Stimulated activated memory B cell treated with anti-CD40 and anti-IgM and Interleukin-4, amounts not matched to agents 10 μg/mL and 1 μg/mL and 100 μg/mL, for 72 hours (primary cell): ENCODE measurements at places on chromosomes 1 and 21.

- peak; percentile 46 for ATAC-seq
Observed at GRCh38 chr1:41381692-41382479, 20.7 kb downstream of the FOXO6 start.

DNA sequence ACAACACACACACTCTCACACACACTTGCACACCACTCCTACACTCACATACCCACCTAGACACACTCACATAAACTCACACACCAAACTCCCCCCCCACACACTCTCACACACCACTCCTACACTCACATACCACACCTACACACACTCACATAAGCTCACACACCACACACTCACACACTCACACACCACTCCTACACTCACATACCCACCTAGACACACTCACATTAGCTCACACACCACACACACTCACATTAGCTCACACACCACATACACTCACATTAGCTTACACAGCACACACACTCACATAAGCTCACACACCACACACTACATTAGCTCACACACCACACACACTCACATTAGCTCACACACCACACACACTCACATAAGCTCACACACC, 33.1 kb downstream of the OPTC start:
- no peak for ATAC-seq

- no peak for ATAC-seq
Observed at GRCh38 chr1:177983482-177984135, 13.8 kb upstream of the SEC16B start.

GRCh38 chr1:36597514-36597913, 114.8 kb upstream of the CSF3R start:
- no peak for ATAC-seq

- ATAC-seq = no peak
Observed at GRCh38 chr1:41051022-41051421, 29.5 kb upstream of the SLFNL1 start.

- ATAC-seq = no peak
Observed at GRCh38 chr1:196546272-196547111, 61.7 kb downstream of the KCNT2 start.

DNA sequence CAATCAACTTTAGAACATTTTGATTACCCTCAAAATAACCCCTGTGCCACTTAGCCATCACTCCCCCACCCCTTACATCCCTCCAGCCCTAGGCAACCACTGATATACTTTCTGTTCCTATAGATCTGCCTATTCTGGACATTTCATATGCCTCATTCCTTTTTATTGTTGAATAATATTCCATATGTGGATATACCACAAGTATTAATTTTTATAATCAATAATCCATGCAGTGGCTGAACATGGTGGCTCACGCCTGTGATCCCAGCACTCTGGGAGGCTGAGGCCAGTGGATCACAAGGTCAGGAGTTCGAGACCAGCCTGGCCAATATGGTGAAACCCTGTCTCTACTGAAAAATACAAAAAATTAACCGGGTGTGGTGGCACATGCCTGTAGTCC, 20.1 kb upstream of the MED18 start:
- no peak for ATAC-seq

DNA sequence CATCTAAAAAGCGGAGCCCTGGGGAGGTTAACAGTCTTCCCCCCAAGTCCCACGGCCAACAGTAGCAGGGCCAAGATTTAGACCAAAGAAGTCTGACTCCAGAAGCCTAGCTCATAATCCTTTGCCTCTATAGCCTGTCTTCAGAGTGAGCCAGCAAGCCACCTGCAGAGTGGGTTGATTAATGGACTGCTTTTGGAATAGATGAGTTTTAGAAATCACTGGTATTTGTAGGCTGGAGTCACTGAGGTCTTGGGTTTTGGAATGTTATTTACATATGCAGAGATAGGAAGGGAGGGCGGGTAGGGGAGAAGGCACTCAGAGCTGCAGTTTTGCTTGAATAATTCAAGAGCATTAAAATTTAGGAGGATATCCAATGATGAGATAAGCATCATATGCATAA, 90.8 kb upstream of the L1TD1 start:
- ATAC-seq = no peak

DNA sequence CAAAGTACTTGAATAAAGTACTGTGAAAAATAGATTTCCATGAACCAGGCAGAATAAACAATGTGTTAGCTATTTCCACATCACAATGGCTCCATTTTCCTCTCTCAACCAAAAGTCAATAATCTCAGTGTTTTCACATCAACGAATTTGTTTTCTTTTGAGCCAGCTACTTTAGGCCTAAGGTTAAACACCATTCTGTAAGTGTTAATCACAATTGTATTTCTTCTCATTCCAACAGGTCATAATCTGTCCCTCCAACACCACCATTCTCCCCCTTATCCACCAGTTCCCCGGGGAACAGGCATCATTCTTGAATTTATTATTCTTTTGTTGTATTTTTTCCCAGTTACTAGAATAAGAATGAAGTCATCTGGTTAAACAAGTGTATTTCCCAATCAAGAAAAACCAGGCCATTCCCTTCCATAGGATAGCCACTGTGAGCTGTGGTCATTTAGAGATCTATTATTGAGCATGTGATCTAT, 66.2 kb upstream of the PALMD start:
- ATAC-seq = no peak

- no peak for ATAC-seq
Observed at GRCh38 chr21:34180826-34181359, 107.5 kb downstream of the MRPS6 start.

DNA sequence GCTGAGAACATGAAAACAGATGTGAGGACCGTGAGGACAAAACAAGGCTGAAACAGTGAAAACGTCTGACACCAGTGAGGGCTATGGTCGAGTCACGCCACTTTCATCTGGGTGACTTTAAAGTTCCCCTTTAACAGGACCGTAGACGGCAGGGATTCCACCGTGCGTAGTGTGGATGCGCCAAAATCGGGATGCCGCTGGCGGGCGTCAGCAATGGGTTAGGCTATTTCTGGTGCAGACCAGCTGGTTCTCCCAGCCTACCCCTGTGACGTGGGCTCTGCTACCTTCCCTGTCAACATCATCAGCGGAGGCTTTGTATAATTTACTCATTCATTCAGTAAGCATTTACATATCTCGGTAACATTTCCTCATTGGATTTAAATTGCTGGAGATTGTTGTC, 246.6 kb upstream of the AJAP1 start:
- no peak for ATAC-seq

DNA sequence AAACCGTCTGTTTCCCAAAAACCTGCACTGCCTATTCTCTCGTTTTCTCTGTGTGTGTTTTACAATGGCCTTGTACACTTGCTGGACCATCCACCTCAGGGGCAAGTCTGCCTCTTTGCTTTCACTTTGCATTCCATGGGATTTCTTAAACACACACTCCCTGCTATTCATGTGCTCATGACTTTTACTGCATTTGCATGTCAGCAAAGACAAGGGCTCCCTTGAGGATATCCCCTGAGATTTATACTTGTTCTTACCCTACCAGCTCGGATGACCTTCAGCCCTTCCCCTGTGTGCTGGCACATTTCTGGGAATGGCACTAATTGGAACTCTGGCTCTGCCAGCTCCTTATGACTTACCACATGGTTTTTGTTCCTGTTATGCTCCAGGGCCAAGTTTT, 386.9 kb downstream of the AMY1C start:
- ATAC-seq = no peak

DNA sequence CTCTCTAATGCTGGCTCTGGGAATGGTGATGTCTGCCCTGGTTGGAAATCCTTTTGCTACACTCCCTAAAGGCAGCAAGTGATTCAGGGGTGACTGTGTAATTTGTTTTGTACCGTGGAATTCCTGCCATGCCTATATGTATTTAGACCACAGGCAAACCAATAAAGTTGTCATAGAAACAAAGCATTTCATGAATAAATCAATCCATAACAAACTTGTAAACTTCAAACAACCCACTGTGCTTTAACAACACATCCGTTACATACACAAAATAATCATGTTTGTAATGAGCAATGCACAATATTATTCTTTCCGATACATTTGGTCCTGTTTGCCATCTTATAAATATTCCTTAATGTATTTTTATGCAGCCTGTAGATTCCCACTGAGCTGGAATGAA, 330.3 kb upstream of the SNX7 start:
- ATAC-seq = no peak

DNA sequence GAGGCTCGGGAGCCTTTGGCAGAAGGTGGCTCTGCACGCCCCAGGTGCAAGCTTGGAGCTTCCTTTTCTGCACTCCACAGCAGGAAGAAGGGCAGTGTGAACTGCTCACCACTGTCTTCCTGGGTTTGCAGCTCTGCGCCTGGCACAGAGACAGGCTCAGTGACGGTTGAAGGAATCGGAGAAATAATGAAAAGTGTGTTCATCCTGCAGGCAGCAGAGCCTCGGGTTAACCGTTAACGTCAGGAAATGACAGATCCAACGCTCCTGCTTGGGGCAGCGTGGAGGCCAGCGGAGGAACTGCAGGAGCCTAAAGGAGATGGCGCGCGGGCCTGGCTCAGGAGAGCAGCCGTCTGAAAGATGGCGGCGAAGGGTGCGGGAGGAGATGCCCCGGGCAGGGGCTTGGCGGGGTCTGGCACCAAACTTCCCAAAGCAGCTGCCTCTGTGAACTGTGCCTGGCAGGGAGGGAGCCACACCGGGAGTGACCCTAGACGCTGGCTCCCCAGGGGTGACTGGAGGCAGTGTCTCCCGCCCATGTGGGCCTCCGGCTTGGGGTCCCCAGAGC, 10.9 kb upstream of the SAMD11 start:
- peak; percentile 3 for ATAC-seq

DNA sequence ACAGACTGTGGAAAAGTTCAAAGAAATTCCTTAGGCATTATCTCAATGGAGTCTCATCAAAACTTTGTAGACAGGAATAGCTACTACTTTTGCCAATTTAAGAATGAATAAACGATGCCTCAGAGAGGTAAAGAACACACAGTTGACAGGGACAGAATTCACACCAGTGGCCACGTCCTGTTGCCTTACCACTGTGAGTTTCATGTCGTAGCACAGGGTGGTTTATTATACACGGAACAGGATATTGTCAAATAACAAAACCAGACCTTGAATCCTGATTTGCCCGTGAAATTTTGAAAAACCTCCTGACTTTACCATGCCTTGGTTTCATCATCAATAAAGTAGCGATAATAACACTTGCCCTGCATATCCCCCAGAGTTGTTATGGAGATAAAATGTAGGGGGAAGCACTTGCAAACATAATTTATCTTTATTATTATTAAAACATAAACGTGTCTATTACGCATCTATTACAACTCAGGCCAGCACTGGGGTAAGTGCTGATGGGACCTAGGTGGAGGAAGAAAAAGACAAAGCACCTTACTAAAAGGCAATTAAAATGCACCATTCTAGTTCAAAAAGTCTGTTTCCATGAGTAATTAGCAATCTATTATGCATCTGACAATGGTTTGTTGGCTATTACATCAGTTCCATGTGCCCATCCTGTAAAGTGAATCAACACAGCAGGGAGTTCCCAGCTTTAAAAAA, 408.1 kb upstream of the RUNX1 start:
- ATAC-seq = no peak

DNA sequence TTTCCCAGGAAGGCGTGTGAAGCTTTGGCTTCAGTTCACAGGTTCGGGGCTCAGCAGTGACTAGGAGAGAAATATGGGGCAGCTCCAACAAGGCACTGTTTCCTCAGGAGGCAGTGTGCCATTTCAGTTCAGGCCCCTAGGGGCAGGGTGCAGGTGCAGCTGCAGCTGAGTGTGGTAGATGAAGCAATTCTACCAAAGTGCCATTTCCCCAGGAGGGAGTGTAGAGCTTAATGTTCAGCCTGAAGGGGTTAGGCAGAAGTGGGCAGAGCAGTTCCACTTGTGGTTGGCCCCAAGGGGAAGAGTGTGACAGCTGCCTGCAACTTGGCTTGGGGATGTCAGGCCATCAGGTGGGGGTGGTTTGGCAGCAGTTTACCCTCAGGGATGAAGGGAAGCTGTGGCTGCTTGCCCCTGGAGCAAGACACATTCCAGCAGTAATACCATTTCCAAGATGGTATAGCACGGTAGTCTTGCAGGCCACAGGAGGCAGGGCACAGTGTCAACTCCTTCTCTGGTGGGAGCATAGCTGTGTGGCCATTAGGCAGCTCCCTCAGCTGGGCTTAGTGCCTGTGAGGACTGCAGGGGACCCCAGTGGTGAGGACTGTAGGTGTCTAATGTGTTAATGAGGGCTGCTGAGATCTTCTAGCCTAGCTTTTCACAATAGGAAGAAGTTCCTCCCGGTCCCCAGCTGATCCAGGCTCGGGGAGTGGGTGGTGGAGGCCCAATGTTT, 34.7 kb downstream of the RGSL1 start:
- peak; percentile 100 for ATAC-seq

GRCh38 chr21:25126564-25126963, 480.7 kb downstream of the MRPL39 start:
- no peak for ATAC-seq

DNA sequence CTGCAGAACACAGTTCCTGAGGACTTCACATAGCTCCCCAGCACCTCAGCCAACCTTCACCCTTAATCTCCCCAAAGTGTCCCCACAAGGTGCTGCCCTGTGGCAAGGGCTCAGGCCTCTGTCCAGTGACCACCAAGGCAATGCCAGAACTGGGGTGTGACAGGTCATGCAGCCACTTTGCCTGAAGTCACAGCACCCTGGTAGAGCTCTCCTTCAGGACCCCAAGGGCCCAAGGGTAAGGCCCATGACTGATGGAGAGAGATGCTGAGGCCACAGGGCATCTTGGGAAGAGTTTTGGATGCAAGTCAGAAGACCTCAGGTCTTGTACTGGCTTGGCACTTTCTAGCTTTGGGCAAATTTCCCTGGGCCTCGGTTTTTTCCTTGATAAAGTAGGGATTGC, 783 bp upstream of the FCMR start:
- no peak for ATAC-seq

- ATAC-seq = no peak
Observed at GRCh38 chr21:45741691-45742090, 98.2 kb downstream of the PCBP3 start.

DNA sequence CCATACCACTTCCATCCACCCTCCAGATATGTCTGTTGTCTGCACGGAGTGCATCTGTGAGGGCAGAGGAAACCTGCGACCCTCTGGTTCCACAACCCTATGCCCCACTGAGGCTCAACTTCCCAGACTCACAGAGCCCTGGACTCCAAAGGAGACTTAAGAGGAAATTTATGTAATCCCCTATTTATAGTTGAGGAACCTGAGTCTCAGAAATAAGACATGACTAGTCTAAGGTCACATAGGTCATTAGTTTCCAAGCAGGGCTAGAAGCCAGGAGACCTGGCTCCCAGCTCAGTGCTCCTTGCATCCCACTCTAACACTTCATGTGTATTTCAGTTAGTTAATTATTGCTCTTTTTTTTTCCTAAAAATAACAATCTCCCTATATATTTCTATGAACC, 15.7 kb upstream of the LEMD1 start:
- ATAC-seq = no peak

- no peak for ATAC-seq
Observed at GRCh38 chr1:57854436-57854835, 430.6 kb upstream of the DAB1 start.

GRCh38 chr1:9250411-9251381, 16.1 kb downstream of the H6PD start:
- no peak for ATAC-seq

- ATAC-seq = no peak
Observed at GRCh38 chr1:178612261-178612660, 99.4 kb downstream of the TEX35 start.

- ATAC-seq = no peak
Observed at GRCh38 chr1:154485106-154485505, 16.9 kb upstream of the TDRD10 start.
